ENCODE measurements at places on chromosomes 2 and 18.

DNA sequence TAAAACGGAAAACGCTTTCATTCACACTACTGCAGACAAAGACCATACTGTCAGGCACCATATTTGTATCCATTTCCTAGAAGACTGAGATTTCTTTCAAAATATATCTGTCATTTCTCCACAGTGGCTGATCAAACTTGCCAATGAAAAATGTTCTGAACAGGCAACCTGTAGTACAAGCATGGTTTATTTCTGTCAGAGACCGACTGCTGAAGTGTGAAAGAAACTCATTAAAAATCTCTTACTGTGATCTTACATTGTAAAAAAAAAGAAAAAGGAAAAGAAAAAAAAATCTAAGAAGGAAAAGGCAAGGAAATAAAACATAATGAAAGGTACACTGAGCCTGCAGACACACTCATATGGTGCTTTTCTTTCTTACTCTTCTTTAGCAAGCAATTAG lies 184.5 kb downstream of the STK39 start:
- DNase-seq = no peak

DNA sequence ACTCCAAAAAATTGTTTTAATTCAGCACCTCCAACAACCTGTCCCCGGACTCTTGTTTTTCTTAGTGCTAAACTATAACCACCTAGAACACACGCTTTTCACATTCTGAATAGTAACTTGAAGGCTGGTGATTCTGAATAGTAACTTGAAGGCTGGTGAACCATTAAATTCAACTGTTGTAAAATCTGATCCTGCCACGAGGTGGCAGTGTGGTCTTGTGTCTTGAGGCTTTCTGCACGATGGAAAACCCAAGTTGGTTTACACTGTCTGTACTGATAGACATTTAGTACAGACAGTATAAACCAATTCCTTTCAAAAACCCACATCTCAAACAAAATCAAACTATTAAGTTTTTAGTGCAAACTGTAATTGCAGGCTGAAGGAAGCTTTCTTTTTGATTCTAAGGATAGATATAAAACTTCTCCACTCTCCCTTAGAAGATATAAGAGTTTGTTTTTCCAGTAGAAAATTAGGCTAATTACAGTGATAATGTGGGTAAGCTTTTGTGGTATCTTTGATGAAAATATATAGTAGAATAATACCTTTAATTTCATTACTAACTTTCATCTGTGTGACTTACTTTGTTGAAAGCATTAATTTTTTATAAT lies 57.6 kb downstream of the VAPA start:
- DNase-seq = peak; percentile 75

DNA sequence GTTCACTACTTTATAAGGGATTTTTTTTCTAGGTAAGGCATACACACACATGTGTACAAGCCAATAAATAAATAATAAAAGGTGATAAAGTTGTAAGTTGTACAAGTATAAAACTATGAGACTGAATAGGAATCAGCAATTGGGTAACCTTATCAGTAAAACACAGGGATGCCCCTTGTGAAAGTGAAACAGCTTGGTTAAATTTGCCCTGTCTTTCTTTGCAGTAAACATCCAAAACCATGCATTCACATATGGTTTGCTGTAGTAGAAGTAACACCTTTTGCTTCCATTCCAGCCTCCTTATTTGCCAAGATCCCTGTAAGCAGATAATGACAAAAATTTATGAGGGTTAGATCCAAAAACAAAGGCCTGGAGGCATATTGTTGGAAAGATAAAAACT lies 44.3 kb upstream of the NEUROD1 start:
- DNase-seq = no peak

DNA sequence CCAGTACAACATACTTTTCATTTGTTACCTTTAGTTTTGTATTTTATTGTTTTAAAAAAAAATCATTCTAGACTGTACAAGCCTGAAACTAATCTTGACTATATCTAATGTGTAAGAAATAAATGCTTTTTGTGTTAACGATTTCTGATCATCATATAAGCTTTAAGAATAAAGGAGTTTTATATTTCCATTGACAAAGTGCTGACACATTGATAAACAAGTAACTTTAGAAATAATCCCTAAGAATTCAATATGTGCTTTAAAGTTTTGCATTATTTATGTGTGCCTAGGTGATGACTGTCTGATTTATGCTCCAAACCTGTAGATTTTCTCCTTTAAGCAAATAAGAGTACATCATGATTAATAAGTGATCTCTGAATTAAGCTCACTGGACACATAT lies 247.2 kb upstream of the BOD1L2 start:
- no peak for DNase-seq

GRCh38 chr2:50729306-50730049 lies 302.5 kb downstream of the NRXN1 start:
- no peak for DNase-seq

DNA sequence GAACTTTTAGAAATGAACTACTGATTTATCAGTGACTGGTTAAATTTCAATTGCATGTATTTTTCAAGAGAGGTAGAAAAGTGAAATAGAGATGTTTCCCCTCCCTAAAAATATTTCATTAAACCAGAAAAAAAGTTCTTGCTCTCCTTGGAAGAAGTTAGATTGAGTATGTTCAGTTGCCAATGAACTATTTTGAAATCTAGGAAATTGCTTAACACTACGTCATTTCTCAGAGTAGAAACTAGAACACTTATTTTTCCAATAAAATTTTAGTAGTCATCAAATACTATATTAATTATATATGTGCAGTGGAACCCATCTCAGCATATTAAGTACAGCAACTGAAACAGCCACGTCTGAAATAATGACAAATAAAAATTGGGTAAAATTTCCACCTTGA lies 51.8 kb upstream of the STAT1 start:
- no peak for DNase-seq

GRCh38 chr2:64456293-64456692 lies 2.3 kb downstream of the LGALSL start:
- no peak for DNase-seq

DNA sequence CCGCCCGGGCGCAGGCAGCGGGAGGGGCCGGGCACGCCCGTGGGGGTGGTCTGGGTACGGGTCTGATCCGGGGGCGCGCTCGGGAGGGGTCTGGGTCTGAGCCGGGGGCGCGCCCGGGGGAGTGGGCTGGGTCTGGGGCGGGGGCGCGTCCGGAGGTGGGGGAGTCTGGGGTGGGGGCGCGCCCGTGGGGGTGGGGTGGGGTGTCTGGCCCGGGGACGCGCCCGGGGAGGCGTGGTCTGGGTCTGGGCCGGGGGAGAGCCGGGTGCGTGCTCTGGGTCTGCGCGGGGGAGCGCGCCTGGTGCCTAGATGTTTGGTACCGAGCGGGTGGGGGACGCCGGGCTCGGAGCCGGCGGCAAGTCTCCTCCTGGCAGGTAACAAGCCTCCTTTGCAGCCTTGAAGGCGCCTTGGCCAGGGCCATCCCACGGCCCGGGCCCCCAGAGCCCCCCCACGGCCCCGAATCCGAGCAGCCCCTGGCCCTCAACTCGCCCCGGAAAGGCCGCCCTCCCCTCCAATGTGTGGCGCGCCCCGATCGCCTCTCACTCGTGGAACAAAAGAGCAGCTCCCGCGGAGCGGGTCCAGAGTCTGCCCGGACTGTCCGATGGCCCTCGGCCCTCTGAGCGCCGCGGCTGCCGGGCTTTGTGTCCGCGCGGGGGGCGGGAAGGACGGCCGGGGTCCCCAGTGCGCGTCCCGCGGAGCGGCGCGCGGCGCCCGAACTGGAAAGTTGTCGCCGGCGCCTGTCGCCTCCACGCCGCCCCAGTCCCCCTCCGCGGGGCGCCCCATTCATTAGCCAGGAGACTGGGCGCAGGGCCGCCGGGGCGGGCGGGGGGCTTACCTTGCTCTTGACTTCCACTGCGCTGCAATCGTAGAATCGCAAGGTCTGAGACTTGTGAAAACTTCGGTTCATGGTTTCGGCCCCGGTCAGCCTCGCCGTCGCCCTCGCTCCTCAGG lies 595 bp downstream of the PARD6G start:
- no peak for DNase-seq
